ENCODE measurements at places on chromosomes 13 and 19. TPM values are rescaled to one million over a fixed set of nuclear protein-coding genes. Genes with fewer than 3 reads are reported as not detected.

- DNase-seq, result no peak
- no peak overlapping the region for H3K27ac ChIP-seq
- no peaks in the 10 kb centered on the region for H3K27me3 ChIP-seq
- H3K4me1 ChIP-seq, result peaks cover 12% of the 10 kb centered on the region
Measured at GRCh38 chr13:32905864-32906180, 110.4 kb upstream of the KL start.

GRCh38 chr13:23709536-23709935, 139.3 kb downstream of the TNFRSF19 start:
- H3K4me3 ChIP-seq, result no peak overlapping the region
- no peaks in the 10 kb centered on the region for H3K36me3 ChIP-seq
- peaks cover 4% of the 10 kb centered on the region for H3K4me1 ChIP-seq
- H3K27ac ChIP-seq, result no peak overlapping the region
- DNase-seq, result no peak
- no peaks in the 10 kb centered on the region for H3K27me3 ChIP-seq

DNA sequence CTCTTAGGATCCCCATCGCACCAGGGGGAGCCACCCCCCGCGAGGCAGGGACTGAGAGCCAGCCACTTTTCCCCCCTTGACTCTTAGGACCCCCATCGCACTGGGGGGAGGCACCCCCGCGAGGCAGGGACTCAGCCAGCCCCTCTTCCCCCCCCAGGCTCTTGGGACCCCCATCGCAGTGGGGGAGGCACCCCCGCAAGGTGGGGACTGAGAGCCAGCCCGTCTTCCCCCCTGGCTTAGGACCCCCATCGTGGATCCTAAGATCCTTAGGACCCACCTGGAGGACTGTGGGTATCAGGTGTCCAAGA, 365.2 kb upstream of the SPRY2 start:
- no peaks in the 10 kb centered on the region for H3K4me1 ChIP-seq
- no peak overlapping the region for H3K27ac ChIP-seq
- H3K36me3 ChIP-seq, result no peaks in the 10 kb centered on the region
- no peaks in the 10 kb centered on the region for H3K27me3 ChIP-seq
- no peak for DNase-seq

GRCh38 chr13:31890946-31891345, 140.6 kb upstream of the FRY start:
- no peak for DNase-seq
- peaks cover 1% of the 10 kb centered on the region for H3K4me1 ChIP-seq
- H3K4me3 ChIP-seq, result no peak overlapping the region
- H3K36me3 ChIP-seq, result no peaks in the 10 kb centered on the region

- no peaks in the 10 kb centered on the region for H3K27me3 ChIP-seq
- no peak overlapping the region for H3K27ac ChIP-seq
- no peak overlapping the region for H3K4me3 ChIP-seq
- no peaks in the 10 kb centered on the region for H3K4me1 ChIP-seq
- H3K36me3 ChIP-seq, result no peaks in the 10 kb centered on the region
Measured at GRCh38 chr13:95540888-95541287, 11.6 kb upstream of the CLDN10 start.

DNA sequence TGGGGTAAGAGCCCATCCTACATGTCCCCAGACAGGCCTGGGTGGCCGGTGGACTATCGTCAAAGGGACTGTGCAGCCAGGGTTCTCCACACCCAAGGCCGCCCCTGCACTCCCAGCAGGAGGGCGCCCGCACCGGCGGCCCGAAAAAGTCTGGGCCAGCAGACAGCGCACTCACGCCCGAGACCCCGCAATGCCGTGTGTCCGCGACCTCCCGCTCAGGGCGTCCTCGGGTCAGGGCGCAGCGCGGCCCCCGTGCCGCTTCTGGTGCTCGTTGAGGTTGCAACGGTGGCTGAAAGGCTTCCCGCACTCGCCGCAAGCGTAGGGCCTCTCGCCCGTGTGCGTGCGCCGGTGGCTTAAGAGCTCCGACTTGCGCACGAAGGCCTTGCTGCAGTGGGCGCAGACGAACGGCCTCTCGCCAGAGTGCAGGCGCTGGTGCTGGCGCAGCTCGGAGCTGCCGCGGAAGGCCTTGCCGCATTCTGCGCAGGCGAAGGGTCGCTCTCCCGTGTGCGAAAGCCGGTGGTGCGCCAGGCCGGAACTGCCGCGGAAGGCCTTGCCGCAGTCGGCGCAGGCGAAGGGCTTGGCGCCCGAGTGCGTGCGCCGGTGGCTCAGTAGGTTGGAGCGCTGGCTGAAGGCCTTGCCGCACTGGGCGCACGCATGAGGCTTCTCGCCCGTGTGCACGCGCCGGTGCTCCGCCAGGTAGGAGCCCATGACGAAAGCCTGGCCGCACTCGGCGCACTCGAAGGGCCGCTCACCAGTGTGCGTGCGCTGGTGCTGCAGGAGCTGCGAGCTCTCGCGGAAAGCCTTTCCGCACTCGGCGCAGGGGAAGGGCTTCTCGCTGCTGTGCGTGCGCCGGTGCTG, 2.8 kb upstream of the A1BG start:
- H3K27ac ChIP-seq, result no peak overlapping the region
- H3K4me1 ChIP-seq, result peaks cover 14% of the 10 kb centered on the region
- DNase-seq, result peak; percentile 62
- H3K36me3 ChIP-seq, result no peaks in the 10 kb centered on the region
- peak overlapping the region; percentile 32 for H3K4me3 ChIP-seq

DNA sequence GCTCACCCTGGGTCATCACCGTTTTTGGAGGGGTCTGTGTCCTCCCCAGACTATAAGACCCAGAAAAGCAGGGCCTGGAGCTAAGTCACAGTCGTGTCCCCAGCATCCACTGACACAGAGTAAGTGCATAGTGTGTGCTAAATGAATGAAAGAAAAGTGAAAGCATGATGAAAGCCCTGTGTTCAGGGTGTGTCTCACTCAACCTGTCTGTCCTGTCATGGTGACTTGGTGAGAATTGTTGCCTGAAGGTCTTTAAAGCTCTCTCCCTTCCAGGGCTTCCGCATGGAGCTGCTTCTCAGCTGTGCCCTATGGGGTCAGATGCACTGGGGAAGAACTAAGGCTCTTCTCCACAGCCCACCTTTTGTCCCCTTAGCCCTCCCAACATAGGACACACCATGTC, 20.5 kb upstream of the IGFL1 start:
- peaks cover 11% of the 10 kb centered on the region for H3K27me3 ChIP-seq
- no peak overlapping the region for H3K27ac ChIP-seq
- no peak for DNase-seq

- no peak overlapping the region for H3K4me3 ChIP-seq
- H3K4me1 ChIP-seq, result no peaks in the 10 kb centered on the region
- no peaks in the 10 kb centered on the region for H3K36me3 ChIP-seq
- H3K27ac ChIP-seq, result no peak overlapping the region
Measured at GRCh38 chr19:32800754-32801153, 68.8 kb downstream of the SLC7A9 start.

DNA sequence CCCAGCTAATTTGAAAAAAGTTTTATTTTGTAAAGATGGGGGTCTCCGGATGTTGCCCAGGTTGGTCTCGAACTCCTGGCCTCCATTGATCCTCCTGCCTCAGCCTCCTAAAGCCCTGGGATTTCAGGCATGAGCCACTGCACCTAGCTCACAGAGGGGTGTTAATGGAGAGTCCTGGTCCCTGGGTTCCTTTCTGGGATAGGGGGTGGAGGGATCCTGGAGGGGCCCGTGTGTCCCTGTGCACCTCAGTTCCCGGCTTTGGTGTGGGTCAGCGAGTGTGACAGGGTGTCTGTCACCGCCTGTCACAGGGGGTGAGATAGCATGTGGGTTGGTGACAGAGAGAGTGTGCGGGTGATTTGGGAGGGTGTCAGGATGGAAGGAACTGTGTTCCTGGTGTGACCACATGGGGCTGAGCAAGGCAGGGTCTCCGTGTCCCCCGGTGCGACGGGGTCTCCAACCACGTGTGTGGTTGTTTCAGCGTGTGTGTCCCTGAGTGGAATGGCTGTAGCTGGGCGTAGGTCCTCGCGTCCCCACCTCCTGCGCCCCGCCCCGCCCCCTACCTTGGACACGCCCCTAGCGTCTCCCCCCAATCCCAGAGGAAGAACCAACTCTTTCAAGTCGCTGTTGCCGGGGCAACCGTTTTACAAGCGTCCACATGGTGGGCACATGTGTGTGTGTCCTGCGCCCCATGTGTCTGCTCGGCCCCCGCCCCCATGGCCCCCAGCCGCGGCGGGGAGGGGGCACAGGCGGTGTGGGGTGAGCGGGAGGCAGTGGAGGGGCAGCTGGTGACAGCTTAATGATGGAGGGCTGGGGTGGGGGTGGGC, 2.9 kb upstream of the NRTN start:
- H3K27ac ChIP-seq, result no peak overlapping the region
- H3K4me1 ChIP-seq, result peaks cover 20% of the 10 kb centered on the region
- H3K36me3 ChIP-seq, result no peaks in the 10 kb centered on the region
- H3K4me3 ChIP-seq, result no peak overlapping the region
- H3K27me3 ChIP-seq, result peaks cover 2% of the 10 kb centered on the region

- H3K27ac ChIP-seq, result no peak overlapping the region
- H3K4me3 ChIP-seq, result no peak overlapping the region
- no peaks in the 10 kb centered on the region for H3K27me3 ChIP-seq
- H3K4me1 ChIP-seq, result no peaks in the 10 kb centered on the region
Measured at GRCh38 chr19:6470173-6470572, 6.1 kb downstream of the CRB3 start.

GRCh38 chr13:47129461-47129860, 232.6 kb upstream of the HTR2A start:
- H3K27me3 ChIP-seq, result no peaks in the 10 kb centered on the region
- no peak overlapping the region for H3K27ac ChIP-seq
- no peaks in the 10 kb centered on the region for H3K4me1 ChIP-seq
- H3K36me3 ChIP-seq, result no peaks in the 10 kb centered on the region
- no peak overlapping the region for H3K4me3 ChIP-seq

DNA sequence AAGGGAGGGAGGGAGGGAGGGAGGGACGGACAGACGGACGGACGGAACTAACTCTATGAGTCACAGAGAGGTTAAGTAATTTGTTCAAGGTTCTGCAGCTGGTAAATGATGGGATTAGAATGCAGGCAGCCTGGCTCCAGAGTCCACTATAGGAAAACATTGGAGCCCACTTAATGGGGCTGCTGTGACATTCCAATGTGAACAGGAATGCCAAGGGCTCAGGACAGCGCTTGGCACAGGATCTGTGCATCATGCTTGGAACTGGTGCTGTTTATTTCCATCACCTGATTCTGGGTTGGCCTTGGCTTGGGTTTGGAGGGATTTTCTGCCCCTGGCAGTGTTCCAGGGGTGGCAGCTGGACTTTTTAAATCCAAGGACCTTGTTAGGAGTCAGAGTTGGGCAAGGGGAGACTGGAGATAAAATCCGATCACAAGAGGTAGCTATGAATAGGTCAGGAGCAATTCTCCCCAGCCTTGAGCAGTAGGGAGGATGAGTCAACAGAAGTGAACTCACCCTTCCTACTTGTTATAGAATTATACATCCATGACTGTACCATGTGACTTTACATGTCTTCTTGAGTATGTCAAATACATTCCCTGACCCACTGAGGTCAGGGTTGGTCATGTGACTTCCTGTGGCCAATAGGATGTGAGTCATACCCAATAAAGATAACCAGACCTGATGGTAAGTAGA, 7.8 kb upstream of the HIF3A start:
- H3K4me1 ChIP-seq, result no peaks in the 10 kb centered on the region
- no peaks in the 10 kb centered on the region for H3K36me3 ChIP-seq
- no peak overlapping the region for H3K4me3 ChIP-seq

DNA sequence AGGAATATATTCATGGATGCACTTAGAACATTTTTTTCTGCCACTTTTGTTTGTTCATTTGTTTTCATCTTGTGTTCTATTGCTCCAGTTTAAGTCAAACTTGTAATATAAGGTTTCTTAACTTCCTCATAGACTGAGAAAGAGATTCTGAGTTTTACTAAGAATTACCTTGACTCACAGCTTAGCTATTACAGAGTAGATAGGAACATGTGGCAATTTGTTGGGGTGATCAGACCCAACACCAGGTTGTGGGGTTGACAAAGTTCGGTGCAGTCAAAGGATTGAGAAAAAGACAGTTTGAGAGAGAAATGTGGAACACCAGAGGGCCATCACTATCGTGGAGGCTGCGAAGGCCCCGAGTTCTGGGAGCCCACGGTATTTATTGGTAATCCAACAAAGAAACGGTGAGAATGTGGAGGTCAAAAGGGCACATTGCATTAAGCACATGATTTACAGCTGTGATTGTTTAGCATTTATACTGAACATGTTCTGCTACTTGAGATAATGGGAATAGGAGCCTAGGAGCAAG, 2526.0 kb downstream of the PCDH9 start:
- no peak for DNase-seq
- no peak overlapping the region for H3K27ac ChIP-seq
- H3K36me3 ChIP-seq, result no peaks in the 10 kb centered on the region

GRCh38 chr19:30059741-30060457, 117.9 kb downstream of the URI1 start:
- no peaks in the 10 kb centered on the region for H3K36me3 ChIP-seq
- H3K27me3 ChIP-seq, result no peaks in the 10 kb centered on the region
- H3K4me1 ChIP-seq, result no peaks in the 10 kb centered on the region
- H3K4me3 ChIP-seq, result no peak overlapping the region
- no peak for DNase-seq

DNA sequence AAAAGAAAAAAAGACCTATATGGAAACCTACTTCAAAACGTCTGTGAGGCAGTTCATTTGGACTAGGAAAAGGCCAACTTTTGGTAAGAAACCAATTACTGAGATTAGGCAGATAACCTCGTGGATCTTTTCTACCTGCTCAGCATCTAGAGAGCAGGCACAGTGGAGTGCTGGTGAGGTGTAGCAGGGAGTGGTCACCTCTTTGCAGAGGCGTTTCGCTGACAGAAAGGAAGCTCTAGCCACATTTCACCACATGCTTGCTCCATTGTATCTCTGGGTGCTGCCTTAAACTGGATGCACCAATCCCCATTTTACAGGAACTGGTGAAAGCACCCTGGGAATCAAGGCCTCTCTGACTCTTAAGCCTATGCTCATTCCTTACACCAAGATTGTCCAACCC, 360.5 kb downstream of the LIG4 start:
- no peaks in the 10 kb centered on the region for H3K4me1 ChIP-seq
- H3K27me3 ChIP-seq, result no peaks in the 10 kb centered on the region
- no peak overlapping the region for H3K4me3 ChIP-seq
- H3K36me3 ChIP-seq, result no peaks in the 10 kb centered on the region
- H3K27ac ChIP-seq, result no peak overlapping the region

DNA sequence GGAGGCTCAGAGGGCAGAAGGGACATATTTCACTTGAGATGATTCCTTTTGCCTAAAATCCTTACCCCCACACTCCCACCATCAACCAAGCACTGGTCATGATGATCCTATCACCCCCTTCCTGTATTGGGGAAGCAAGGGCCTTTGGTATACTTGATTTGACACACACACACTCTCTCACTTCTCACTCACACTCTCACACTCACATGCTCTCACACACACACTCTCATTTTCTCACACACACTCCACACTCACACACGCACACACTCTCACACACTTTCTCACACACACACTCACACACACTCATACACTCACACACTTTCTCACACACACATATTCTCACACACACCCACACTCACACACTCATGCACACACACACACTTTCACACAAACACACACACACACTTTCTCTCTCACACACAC, 8.6 kb downstream of the RGCC start:
- peaks cover 5% of the 10 kb centered on the region for H3K36me3 ChIP-seq
- H3K27ac ChIP-seq, result peak overlapping the region; percentile 77
- DNase-seq, result no peak
- no peaks in the 10 kb centered on the region for H3K27me3 ChIP-seq
- peaks cover 46% of the 10 kb centered on the region for H3K4me1 ChIP-seq
- H3K4me3 ChIP-seq, result no peak overlapping the region

The CPB2 gene
- total RNA-seq, result not detected

The PPP1R13L gene
- 9.2 TPM for total RNA-seq

The CEACAM8 gene
- not detected for total RNA-seq
